ENCODE measurements at places on chromosomes 2 and 18.

DNA sequence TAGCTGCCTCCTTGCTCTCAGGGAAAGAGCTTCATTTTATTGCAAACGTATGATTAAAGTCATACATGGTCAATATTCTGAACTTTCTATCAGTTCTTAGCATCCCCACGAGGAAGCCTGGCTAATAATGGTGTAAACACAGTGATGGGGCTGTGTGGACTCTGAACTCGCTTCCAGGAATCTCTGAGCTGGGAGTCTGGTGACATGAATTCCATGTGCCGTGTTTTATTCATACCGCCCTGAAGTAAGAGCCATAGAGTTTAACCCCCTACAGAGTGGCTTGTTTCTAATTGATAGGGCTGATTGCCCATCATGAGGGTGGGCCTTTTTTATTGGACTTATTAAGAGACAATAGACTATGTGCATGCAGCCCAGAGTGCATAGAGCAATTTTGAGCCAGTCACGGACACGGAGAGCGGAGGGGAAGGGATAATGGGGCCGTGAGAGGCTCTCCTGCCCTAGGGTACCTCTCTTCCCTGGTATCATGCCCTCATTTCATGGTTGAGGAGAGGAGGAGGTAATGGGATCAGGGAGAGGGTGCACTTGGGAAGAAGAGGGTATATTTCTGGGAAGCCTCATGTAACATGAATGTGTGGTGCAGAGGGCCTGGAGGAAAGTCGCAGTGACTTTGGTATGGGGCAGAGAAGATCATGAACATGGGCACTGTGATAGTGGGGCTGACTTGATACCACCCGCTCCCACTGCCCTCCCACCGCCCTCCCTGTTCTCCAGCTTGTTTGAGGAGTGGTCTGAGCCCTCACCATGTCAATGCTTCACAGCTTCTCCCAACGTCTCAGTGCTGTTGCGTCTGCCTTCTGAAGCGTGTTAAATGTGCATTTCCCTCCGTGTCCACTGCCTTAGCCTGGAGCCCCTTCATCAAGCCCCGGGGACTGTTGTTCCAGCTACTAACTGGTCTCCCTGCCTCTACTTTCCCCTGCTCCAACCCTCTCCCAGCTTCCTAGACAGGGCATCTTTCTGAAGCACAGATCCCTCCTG lies 73.2 kb downstream of the IL1R2 start:
- DNase-seq: no peak

GRCh38 chr2:235740821-235741220 lies 247.0 kb downstream of the AGAP1 start:
- no peak for DNase-seq

DNA sequence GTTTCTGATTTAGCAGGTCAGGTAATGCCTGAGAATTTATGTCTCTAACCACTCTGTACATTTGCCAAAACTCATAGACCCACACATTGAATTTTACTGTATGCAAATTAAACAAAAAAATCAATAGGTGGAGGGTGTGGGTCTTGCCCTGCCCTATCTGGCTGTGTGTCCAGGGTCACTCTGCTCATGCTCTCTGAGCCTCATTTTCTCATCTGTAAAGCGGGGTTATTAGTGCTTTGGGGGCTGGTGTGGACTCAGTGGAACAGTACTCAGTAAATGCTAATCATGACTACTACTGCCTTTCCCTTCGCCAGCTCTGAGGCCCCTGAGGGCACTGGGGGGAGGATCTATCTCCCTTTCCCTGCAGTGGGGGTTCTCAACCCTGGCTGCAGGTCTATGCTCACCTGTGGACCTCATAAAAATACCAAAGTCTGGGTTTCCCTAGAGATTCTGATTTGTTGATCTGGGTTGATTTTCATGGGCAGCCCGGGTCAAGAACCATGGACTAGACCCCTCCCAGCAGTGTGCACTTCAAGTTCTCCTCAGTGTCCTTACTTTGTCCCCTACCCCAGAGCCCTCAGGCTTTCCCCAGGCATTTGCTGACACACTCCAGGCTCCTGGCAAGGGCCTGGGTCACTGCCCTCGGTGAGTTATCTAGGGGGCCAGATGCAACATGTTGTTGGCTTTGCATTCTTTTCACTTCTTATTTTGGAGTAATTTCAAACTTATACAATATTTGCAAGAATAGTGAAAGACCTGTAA lies 27.5 kb downstream of the MTHFD2 start:
- DNase-seq: no peak

- DNase-seq: no peak
Measured at GRCh38 chr2:136006658-136007057, 21.2 kb upstream of the DARS1 start.

DNA sequence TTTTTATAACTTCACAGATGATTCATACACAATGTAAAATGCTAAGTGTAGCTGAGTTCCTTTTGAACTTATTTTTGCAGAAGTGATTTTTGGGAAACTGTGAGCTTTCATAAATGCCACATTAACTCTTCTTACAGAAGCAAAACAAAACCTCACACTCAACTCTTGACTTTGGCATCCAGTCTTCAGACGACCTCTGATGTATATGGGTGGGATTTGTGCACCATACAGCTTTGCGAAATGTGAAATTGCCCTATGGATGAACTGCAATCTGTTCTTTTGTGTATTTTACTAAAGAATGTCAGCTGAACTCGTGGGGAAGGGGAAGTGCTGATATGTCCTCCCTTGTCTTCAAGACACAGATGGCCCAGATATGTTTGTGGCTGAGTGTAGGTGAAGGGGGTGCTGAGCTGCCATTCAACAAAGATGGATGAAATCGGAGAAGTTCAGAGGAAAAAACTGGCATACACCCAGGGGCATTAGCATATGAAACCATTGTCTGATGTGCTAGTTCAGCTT lies 218.3 kb downstream of the PTGR3 start:
- no peak for DNase-seq

GRCh38 chr2:42239289-42239661 lies 70.1 kb downstream of the EML4 start:
- no peak for DNase-seq

- DNase-seq: no peak
Measured at GRCh38 chr2:143219266-143219665, 90.0 kb downstream of the ARHGAP15 start.

DNA sequence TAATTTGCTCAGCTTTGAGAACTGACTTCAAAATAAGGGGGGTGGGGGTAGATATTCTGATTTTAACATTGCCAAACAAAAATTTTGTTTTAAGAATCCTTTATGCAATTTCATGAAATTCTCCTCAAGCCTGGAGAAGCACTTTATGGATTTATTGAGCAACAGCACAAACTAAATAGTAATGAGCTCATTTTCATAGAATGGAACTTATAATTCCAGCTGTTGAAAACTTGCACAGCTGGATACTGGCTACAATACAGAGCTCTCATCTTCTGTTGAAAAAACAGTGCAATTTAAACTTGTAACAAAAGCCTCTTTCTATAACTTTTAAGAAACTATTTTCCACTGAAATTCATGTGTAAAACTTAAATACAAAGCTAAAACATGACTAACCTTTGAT lies 137.6 kb upstream of the FN1 start:
- DNase-seq: no peak

DNA sequence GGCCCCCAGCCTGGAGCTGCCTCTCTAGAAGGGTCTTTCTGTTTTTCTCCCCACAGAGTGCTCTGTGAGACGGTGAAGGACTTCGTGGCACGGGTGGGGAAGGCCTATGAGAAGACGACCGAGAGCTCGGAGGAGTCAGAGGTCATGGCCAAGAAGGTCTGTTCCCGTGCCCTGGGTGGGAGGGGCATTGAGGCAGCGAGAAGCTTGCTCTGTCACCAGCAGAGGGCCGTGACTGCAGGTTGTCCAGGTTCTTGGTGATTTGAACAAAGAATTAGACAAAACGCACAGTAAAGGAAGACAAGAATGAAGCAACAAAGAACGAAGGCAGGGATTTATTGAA lies 93.9 kb downstream of the DGKD start:
- no peak for DNase-seq

GRCh38 chr18:7812431-7813063 lies 245.4 kb downstream of the PTPRM start:
- DNase-seq: no peak

DNA sequence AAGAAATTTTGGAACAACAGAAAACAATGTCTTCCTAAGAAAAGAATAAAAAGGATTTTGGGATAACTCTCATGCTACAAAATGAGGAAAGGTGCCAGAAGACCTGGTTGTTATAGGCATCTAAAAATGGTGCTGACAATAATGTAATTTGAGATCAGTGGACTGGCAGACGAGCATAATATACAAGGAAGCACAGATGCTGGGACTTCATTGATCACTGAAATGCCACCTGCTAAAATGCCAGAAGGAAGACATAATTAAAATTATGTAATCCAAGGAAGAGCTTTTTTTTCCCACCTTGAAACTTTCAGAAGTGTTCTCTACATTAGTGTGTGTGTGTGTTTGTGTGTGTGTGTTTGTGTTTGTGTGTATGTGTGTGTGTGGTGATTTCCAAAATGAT lies 535.9 kb downstream of the XIRP2 start:
- no peak for DNase-seq

GRCh38 chr2:200050921-200051610 lies 95.7 kb downstream of the MAIP1 start:
- DNase-seq: no peak

DNA sequence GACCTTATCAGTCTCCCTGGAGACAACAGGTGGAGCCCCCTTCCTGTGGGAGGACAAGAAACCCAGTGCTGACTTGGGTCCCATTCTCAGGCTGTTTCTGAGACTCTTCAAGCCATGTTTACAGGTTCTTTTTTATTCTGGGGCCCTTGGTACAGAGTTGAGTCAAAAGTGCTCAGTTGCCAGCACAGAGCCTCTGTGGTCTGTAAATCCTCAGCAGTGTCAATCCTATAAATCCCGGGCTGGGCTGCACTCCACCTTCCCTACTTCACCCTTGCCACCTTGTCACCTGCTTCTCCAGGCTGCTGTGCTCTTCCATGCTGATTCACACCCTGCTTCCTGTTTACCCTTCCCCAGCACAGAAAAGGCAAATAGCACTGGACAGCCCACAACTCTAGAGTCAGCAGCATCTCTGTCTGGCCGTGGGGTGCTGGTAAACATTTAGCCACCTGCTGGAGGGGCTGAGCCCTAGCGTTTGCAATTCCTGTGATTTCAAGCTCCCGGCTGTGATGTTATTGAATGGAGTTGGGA lies 74.7 kb downstream of the TNFRSF11A start:
- DNase-seq: no peak

GRCh38 chr2:23388756-23389514 lies 4.0 kb downstream of the KLHL29 start:
- DNase-seq: no peak

- no peak for DNase-seq
Measured at GRCh38 chr2:30339071-30339470, 107.7 kb downstream of the LBH start.

DNA sequence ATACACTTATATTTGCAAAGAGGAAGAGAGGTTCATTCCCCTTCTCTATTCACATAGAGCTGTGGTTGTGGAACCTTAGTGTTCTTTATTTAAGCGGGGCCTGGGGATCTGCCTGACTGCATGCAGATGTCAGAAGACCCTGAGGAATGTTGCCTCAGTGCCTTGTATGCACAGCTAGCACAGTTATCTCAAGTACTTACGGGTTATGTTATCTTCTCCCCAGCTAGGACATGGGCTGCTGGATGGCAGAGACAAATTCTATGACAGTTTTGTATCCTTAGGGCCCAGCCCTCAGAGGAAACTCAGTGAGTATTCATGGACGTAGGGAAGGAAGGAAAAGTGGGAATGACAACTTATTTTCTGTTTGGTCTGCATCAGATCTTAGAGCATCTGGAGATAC lies 37.7 kb upstream of the RTN4 start:
- DNase-seq: no peak

DNA sequence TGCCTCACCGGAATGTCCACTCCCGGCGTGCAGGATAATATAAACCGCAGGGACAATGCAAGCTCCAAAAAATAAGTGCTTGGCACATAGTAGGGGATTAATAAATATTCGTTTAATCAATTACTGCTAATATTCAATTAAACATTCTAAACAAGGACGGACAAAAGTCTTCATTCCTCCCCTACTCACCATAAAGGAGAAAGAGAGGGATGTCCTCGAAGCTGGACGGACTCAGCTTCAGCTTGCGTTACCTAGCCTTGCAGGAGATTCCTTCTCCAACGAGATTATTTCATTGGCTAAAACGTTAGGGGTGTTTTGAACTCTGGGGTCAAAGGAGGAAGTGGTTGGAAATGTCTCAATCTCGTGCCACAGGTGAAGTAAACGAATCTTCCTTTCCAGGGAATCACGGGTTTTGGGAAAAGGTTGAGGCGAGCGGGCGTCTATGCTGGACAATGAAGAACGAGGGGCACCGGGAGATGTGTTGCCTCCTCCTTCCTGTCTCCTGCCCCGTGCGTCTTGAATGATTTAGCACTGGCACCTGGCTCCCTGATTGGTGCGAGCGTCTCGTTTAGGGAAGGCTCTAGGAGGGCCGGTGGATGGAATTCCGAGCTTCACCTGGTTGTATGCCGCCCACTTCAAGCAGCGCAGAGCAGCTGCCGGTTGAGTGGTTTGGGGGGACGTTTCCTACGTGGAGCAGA lies 2.0 kb upstream of the GAD1 start:
- no peak for DNase-seq

GRCh38 chr18:50429207-50429948 lies 54.5 kb downstream of the SKA1 start:
- DNase-seq: no peak

GRCh38 chr2:190664240-190664639 lies 15.4 kb downstream of the NAB1 start:
- DNase-seq: no peak

DNA sequence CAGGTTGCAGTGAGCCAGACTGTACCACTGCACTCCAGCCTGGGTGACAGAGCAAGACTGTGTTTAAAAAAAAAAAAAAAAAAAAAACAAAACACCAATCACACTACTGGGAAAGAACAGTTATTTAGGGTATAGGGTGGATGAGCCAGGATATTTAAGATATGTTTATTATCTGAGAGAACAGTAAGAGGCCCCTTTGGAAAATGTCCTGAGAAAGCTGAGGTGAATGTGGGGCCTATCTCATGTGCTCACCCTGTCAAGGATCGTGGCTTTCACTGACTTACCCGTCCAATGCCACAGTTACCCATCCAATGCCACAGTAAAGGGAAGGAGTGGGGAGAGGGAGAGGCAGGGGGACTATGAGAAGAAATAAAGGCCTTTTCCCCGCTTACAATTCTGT lies 19.9 kb upstream of the ENOSF1 start:
- no peak for DNase-seq

- DNase-seq: no peak
Measured at GRCh38 chr18:62189208-62189607, 2.2 kb downstream of the RELCH start.

DNA sequence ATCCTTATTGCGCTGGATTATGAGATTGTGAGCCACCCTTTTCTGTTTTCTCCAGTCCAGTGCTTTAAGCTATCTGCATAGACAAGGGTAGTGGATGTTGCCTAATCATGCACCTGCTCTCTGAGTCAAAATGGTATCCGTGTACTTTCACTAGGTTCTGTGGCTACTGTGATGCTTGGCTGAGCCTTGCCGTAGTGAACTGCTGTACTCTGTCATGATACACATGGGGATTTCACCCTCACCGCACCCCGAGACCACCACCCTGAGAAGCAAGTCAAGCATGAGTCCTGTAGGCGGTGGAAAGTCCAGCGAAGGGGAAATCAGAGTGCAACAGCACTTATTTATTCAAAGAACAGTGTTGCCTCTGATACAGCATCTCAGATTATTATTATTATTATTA lies 55.0 kb downstream of the ARHGAP25 start:
- DNase-seq: no peak
